ENCODE measurements at places on chromosomes 5 and 9.

DNA sequence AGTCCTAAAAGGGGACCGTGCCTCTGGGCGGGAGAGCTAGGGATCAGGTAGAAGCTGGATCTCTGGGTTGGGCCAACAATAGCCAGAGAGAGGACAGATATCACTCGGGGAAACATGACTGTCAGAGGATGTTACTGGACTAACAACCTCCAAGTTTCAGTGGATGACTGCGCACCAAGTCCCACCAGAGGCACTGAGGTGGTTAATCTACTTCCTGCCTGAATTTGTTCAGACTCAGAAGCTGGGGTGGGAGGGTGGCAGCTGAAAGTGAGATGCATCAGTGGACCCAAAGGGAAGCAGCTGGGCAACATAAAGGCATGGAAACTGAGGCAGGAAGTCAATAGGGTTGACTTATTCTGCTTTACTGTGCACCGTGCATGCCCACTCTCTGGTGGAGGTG lies 130.1 kb upstream of the SLC44A1 start:
- DNase-seq, result no peak

- DNase-seq, result no peak
Measured at GRCh38 chr5:117860550-117860949, 1127.8 kb downstream of the DTWD2 start.

DNA sequence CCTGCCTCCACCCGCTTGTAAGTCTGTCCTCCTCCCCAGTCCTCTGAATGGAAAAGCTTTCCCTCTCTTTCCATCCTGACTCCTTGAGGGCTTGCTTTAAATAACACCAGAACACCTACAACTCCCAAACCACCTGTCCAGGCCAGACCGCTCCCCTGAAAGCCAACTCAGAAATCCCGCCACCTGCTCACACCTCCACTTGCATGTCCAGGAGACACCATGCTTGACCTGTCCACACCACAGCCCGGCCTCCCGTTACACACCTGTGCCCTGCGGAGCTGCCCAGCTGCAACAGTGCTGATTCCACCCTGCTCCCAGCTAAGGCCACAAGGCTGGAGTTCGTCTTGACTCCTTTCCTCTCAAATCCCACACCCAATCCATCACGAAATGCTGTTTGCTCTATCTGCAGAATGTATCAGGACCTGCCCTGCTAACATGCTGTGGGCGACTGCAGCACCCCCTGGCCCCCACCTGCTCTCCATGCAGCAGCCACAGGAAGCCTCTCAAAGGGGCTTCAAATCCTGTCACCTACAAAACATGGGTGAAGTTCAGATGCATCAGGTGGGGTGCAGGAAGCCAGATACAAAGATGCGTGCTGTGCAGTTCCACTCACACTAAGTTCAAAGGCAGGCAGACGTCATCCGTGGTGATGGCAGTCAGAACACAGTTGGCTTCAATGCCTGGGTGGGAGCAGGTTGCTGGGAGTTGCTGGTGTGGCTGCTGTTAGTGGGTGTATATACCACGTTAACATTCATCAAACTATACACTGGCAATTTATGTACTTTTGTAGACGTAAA lies 166.0 kb downstream of the ROR2 start:
- DNase-seq, result no peak

DNA sequence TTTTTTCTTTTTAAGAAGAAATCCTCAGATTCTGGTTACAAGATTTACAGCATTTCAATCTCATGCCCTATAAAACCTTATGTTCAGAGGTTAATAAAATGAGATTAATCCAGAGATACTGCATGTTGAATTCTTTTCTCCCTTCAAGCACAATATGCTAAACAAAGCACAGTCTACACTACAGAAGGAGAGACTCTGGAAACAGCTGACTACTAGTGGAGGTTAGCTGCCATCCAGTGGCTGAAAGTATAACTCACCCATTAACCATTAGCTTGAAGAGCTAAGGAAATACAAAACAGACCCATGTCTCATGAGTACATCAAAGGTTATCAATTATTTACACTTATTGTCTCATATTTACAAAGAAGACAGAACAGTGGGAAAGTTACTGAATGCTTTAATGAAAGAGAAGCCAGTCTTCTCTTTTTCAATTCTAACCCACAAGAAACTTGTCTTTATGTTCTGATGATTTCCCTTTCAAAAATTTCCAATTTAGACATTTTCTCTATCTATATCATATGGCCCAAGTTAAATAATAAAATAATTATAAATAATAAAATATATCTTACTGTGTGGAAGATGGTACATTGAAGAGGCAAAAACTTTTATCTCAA lies 12.7 kb upstream of the DNAH5 start:
- DNase-seq, result peak; percentile 17

All from NCI-H146 (cell line).